ENCODE measurements at places on chromosomes 13 and 19. TPM values are rescaled to one million over a fixed set of nuclear protein-coding genes. Genes with fewer than 3 reads are reported as not detected.

- no peak for DNase-seq
Measured at GRCh38 chr13:42643076-42643475, 69.1 kb downstream of the TNFSF11 start.

Gene HOOK2
- total RNA-seq, result 20.3 TPM

DNA sequence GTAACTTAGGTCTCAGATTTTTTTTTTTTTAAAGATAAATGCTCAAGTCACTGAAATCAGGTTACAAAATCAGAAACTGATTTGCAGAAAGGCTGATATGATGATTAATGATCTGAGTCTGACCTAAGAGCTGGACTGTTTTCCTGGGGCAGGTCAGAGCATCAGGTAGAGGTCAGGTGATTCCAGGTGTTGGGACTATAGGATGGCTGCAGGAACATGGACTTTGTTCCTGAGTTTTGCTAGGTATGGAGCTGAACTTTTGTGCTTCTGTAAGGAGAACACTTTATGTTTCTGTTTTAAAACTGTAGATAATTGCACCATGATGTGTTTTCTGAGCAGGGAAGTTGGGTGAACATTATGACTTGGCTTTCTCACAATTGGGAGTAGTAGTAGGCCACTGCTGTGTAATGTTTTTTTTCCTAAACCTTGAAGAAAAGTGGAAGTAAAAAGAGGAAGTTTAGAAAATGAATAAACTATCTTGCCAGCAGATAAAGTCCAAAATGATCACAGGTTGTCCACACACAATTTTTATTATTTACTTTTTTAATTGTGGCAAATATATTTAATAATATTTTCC is 297.2 kb downstream of the DCT start:
- no peak for DNase-seq

Gene PODNL1
- not detected for total RNA-seq

Gene COL4A1
- 67.8 TPM for total RNA-seq

DNA sequence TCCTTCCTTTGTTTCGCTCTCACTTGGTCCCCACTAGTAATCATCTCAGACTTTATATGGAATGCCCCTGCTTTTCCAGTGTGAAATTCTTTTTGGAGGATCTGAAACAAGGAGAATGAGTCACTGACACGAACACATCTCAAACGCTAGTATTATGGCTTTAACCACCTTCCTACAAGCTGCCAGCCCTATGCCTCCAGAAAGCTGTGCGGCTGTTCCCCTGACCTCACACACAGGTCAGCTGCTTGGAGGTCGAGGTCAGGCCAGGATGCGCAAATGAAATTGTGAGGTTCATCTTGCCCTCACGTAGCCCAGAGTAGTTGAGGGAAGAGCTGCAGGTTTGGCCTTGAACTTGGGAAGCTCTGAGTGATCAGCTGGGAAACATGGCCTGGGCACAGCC is 449.8 kb downstream of the FGF9 start:
- DNase-seq, result no peak

- no peak for DNase-seq
Measured at GRCh38 chr13:87295636-87296035, 375.5 kb upstream of the SLITRK5 start.

GRCh38 chr19:35609851-35610353 is 2.6 kb upstream of the HAUS5 start:
- no peak for DNase-seq

DNA sequence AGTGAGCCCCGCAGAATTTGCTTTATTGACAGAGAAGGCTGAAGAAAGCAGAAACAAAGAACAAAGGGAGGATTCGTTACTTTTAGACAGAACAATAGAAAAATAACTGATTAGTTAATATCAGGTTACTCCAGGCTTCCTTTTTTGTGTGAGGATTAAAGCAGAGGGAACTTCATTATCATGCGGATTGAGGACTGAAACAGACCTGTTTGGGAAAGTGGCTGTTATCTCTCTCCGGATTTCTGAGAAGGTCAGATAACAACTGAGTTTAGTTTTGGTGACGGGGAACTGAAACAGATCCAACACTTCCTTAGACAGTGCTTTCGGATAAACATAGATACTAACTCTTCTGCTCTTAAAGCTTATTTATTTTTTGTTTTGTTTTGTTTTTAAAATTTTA is 246.4 kb upstream of the ZNF507 start:
- DNase-seq, result no peak

Data from occipital lobe (tissue), 3 donors.